ENCODE measurements at places on chromosomes 7 and 10.

DNA sequence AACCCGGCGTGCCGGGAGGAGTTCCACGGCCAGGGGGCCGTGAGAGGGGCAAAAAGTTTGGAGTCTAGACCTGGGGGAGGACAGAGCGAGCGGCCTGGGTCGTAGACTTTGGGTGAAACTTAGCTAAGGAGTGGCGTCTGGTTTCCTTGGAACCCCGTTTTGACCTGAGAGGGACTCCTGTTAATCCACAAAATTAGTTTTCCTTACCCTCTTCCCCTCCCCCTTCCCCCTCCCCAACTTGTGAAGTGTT lies 574 bp downstream of the MARCHF5 start:
- peak; percentile 21 for DNase-seq
- 0 out of 2 replicates have a peak, but pooled peaks cover 7% of the 10 kb centered on the region for H3K4me1 ChIP-seq
- H3K4me3 ChIP-seq = peak overlapping the region; percentile 96
- H3K27me3 ChIP-seq = no peaks in the 10 kb centered on the region
- H3K27ac ChIP-seq = peak overlapping the region; percentile 76

DNA sequence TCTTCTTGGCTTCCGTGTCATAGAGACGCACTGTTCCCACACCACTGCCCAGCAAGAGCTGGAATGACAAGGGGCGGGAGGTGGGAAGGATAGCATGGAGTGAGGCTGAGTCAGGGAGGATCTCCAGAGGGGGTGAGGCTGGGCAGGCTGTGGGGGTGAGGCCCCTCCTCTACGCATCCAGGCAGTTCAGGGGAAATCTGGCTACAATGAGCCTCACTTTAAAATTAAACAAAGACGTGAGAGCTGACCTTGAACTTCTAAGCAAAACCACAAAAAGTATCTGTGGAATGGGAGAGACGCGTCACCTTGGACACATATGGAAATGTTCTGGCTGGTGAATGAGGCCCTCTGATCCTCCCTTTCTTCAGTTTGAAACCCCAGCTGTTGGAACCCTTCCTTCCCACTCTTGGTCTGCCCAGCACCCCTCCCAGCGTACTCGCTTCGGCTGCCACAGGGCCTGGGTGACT lies 17.7 kb downstream of the WDR91 start:
- no peaks in the 10 kb centered on the region for H3K27me3 ChIP-seq
- H3K4me1 ChIP-seq = no peaks in the 10 kb centered on the region
- H3K27ac ChIP-seq = no peak overlapping the region
- DNase-seq = no peak
- no peak overlapping the region for H3K4me3 ChIP-seq

DNA sequence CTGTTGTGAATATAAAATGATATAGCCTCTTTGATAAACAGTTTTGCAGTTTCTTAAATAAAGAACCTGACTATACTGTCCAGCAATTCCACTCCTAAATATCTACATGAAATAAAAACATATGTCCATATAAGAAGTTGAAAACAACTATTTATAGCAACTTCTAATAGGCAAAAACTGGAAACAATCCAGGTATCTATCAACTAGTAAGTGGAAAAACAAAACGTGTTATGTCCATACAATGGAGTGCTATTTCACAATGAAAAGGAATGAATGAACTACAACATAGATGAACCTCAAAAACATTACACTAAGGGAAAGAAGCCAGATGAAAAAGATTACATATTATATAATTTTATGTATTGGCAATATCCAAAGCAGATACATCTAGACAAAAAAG lies 268.9 kb downstream of the CSTF2T start:
- DNase-seq = no peak
- no peak overlapping the region for H3K4me3 ChIP-seq
- H3K4me1 ChIP-seq = no peaks in the 10 kb centered on the region
- no peak overlapping the region for H3K27ac ChIP-seq

DNA sequence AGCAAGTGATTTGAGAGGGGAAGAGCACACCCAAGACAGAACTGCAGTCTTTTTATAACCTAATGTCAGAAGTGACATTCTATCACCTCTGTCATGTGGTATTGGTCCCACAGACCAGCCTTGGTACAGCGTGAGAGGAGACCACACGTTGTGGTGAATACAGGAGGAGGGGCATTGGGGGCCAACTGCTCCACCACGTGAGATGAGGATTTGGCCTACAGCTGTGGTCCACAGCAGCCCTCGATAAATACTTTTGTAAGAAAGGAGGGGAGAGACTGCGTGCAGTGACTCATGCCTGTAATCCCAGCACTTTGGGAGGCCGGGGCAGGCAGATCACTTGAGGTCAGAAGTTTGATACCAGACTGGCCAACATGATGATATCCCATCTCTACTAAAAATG lies 243.1 kb downstream of the FGFR2 start:
- no peak overlapping the region for H3K27ac ChIP-seq
- no peak overlapping the region for H3K4me3 ChIP-seq
- H3K4me1 ChIP-seq = no peaks in the 10 kb centered on the region
- H3K27me3 ChIP-seq = no peaks in the 10 kb centered on the region
- H3K36me3 ChIP-seq = no peaks in the 10 kb centered on the region
- DNase-seq = no peak

DNA sequence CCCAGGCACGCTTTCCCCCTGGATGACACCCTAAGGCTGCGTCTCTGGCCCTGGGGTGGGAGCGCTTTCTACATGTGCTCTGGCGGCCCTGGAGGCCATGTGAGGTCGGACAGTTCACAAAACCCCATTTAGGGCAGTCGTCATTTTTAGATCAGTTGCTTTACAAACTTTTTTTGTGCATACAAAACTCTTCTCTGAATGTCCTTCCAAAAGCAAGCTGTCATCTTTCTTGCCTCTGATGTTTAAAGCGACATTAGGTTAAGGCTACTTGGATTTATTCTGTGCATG lies 5.9 kb downstream of the MAFK start:
- H3K27ac ChIP-seq = no peak overlapping the region
- 0 out of 2 replicates have a peak, but pooled peaks cover 4% of the 10 kb centered on the region for H3K4me1 ChIP-seq
- H3K36me3 ChIP-seq = no peaks in the 10 kb centered on the region
- DNase-seq = no peak
- H3K4me3 ChIP-seq = no peak overlapping the region

- H3K27ac ChIP-seq = no peak overlapping the region
- no peak for DNase-seq
- H3K36me3 ChIP-seq = no peaks in the 10 kb centered on the region
- no peaks in the 10 kb centered on the region for H3K4me1 ChIP-seq
- no peaks in the 10 kb centered on the region for H3K27me3 ChIP-seq
- H3K4me3 ChIP-seq = no peak overlapping the region
Measured at GRCh38 chr7:42493436-42494198, 256.6 kb upstream of the GLI3 start.

DNA sequence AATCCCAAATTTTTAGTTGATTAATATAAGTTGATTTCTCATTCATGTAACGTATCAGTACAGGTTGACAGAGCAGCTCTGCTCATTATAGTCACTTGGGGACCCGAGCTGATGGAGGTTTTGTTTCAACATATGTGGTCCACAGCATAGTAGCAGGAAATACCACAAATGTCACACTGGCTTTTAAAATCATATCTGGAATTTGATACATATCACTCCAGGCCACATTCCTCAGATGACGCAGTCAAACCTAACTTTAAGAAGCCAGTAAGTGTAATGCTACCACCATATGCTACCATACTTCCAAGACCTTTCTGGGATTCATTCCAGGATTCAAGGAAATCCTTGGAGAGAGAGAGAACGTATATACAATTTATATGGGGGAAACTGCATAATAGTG lies 156.3 kb downstream of the PHF14 start:
- no peaks in the 10 kb centered on the region for H3K4me1 ChIP-seq
- H3K27me3 ChIP-seq = no peaks in the 10 kb centered on the region
- DNase-seq = no peak

- H3K4me3 ChIP-seq = no peak overlapping the region
- no peaks in the 10 kb centered on the region for H3K36me3 ChIP-seq
- no peaks in the 10 kb centered on the region for H3K4me1 ChIP-seq
Measured at GRCh38 chr10:116796910-116797513, 52.3 kb upstream of the ENO4 start.

- no peaks in the 10 kb centered on the region for H3K27me3 ChIP-seq
- no peak for DNase-seq
- no peak overlapping the region for H3K4me3 ChIP-seq
- no peak overlapping the region for H3K27ac ChIP-seq
- no peaks in the 10 kb centered on the region for H3K4me1 ChIP-seq
Measured at GRCh38 chr7:138433583-138434443, 26.2 kb upstream of the TRIM24 start.

GRCh38 chr10:32938554-32939061 lies 19.4 kb downstream of the ITGB1 start:
- H3K27me3 ChIP-seq = no peaks in the 10 kb centered on the region
- no peak overlapping the region for H3K27ac ChIP-seq
- no peak overlapping the region for H3K4me3 ChIP-seq
- no peak for DNase-seq
- H3K36me3 ChIP-seq = no peaks in the 10 kb centered on the region
- peaks cover 6% of the 10 kb centered on the region for H3K4me1 ChIP-seq

- H3K27me3 ChIP-seq = no peaks in the 10 kb centered on the region
- H3K27ac ChIP-seq = no peak overlapping the region
- no peaks in the 10 kb centered on the region for H3K36me3 ChIP-seq
- H3K4me3 ChIP-seq = no peak overlapping the region
Measured at GRCh38 chr7:81264116-81264515, 345.3 kb upstream of the SEMA3C start.

DNA sequence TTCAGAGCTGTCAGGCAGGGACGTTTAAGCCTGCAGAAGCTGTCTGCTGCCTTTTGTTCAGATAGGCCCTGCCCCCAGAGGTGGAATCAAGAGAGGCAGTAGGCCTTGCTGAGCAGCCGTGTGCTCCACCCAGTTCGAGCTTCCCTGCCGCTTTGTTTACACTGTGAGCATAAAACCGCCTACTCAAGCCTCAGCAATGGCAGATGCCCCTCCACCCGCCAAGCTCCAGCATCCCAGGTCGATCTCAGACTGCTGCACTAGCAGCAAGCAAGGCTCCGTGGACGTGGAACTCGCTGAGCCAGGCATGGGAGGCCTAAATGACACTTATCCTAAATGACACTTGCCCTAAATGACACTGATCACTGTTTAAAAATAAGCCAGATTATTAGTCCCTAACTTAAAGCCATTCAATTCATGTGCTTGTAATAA lies 6.8 kb upstream of the ASB15 start:
- H3K27me3 ChIP-seq = no peaks in the 10 kb centered on the region
- H3K4me1 ChIP-seq = peaks cover 3% of the 10 kb centered on the region
- no peak for DNase-seq
- no peak overlapping the region for H3K4me3 ChIP-seq
- no peak overlapping the region for H3K27ac ChIP-seq

- peak overlapping the region; percentile 58 for H3K4me3 ChIP-seq
- no peak for DNase-seq
- no peak overlapping the region for H3K27ac ChIP-seq
- H3K27me3 ChIP-seq = no peaks in the 10 kb centered on the region
- 0 out of 2 replicates have a peak, but pooled peaks cover 4% of the 10 kb centered on the region for H3K4me1 ChIP-seq
- no peaks in the 10 kb centered on the region for H3K36me3 ChIP-seq
Measured at GRCh38 chr10:98268694-98269431, 869 bp upstream of the LOXL4 start.

DNA sequence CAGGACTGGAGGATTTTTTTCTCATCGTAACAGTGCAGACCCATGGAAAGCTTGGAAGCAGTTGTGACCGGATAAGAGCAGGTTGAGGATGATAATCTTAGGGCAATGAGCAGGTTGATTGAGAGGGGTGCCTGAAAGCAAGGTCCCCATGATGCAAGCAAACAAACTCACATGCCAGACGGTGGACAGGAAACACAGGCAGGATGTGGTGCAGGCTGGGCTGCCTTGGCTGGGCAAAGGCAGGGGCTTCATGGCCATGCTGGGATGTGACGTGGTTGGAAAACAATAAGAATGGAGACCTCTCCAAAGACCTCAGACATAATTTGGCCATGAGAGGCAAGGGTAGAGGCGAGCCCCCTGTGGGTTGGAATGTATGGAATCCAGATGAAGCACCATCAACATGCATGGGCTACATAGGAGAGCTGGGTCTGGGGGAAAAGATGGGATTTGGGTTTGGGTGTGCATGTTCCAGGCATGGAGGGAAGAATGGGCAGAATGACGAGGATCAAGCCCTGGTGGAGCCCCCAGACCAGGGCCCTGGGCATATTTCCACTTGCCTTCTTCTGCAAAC lies 58.3 kb downstream of the IKZF1 start:
- H3K4me3 ChIP-seq = no peak overlapping the region
- no peaks in the 10 kb centered on the region for H3K27me3 ChIP-seq
- no peak overlapping the region for H3K27ac ChIP-seq
- H3K4me1 ChIP-seq = no peaks in the 10 kb centered on the region

GRCh38 chr7:92246360-92247101 lies 757 bp downstream of the ANKIB1 start:
- H3K4me1 ChIP-seq = peaks cover 9% of the 10 kb centered on the region
- peak; percentile 28 for DNase-seq
- H3K4me3 ChIP-seq = peak overlapping the region; percentile 76
- peaks cover 3% of the 10 kb centered on the region for H3K36me3 ChIP-seq
- peak overlapping the region; percentile 77 for H3K27ac ChIP-seq
- H3K27me3 ChIP-seq = no peaks in the 10 kb centered on the region

DNA sequence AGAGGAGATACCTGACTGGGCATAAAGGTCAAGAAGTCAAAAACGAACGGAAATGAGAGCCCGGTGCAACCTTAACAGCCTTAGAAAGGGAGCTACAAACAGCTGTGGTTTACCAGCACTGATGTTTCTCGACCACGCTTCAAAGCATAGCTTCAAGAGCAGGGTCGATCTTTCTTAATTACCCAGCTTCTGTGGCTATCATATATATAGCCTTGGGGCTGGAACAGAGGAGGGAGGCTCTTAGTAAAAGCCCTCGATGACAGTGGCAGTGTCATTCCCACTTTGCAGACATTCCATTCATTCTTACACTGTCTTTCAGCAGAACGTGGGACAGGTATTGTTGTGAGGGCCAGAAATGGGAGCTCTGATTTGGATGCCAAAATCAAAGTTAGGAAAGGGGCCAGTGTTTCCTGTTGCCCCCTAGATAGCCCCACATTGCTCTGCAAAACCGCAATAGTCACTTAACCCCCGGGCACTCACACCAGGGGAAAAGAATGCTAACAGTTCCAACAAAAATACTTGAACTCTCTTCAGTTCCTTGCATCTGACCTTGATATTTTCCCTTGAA lies 141.5 kb downstream of the MTPAP start:
- H3K4me3 ChIP-seq = no peak overlapping the region
- H3K36me3 ChIP-seq = no peaks in the 10 kb centered on the region
- H3K27me3 ChIP-seq = no peaks in the 10 kb centered on the region
- H3K27ac ChIP-seq = no peak overlapping the region

DNA sequence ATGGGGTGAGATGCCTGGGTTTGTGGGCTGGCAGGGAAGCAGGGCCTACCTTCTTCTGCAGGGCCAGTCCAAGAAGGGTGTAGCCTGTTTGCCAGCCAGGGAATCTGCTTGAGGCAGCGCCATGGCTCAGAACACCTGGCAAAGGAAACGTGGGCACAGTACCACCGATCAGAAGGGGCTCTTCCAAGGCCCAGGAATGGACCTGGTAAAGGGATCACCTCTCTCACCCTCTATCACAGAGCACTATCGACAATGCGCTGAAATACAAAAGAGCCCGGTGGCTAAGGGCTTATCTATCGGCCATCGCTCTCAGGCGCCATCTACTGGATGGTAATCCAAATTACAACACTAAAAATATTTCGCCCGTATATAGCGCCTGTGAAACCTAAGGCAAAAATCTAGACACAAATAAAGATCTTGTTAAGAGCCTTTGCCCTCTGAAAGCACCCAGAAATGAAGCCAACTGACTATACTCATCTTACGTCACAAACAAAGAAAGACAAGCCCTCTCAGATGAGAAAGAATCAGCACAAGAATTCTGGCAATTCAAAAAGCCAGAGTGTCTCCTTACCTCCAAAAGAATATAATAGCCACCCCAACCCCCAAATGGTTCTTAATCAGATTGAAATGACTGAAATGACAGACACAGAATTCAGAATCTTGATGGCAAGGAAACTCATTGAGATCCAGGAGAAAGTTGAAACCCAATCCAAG lies 217.8 kb upstream of the HPS1 start:
- no peak overlapping the region for H3K27ac ChIP-seq
- H3K4me1 ChIP-seq = no peaks in the 10 kb centered on the region
- no peak overlapping the region for H3K4me3 ChIP-seq
